Activated CD4-positive, alpha-beta memory T cell treated with anti-CD3 and anti-CD28 coated beads for 36 hours (primary cell): ENCODE measurements at places on chromosomes 3 and 15. TPM values are rescaled to one million over a fixed set of nuclear protein-coding genes. Genes with fewer than 3 reads are reported as not detected.

DNA sequence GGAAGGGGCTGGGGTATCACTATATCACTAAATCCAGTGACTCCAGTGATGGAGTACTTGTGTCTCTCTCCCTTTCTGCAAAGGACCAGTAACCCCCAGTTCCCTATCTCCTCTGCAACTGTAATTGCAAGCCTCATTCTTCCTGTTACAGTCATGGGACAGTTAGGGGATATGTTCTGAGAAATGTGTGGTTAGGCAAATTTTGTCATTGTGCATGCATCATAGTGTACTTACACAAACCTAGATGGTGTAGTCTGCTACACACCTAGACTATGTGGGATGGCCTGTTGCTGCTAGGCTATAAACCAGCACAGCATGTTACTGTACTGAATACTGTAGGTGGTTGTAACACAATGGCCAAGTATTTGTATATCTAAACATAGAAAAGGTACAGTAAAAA is 2.2 kb downstream of the VPS8 start:
- H3K4me3 ChIP-seq, result no peak overlapping the region
- no peaks in the 10 kb centered on the region for H3K27me3 ChIP-seq
- H3K27ac ChIP-seq, result no peak overlapping the region
- peaks cover 8% of the 10 kb centered on the region for H3K36me3 ChIP-seq

GRCh38 chr3:43148033-43148432 is 42.2 kb upstream of the POMGNT2 start:
- DNase-seq, result no peak
- peaks cover 6% of the 10 kb centered on the region for H3K27me3 ChIP-seq
- H3K36me3 ChIP-seq, result no peaks in the 10 kb centered on the region
- no peaks in the 10 kb centered on the region for H3K4me1 ChIP-seq
- no peak overlapping the region for H3K4me3 ChIP-seq

The DNAH12 gene
- 0.14 TPM for total RNA-seq

- H3K36me3 ChIP-seq, result no peaks in the 10 kb centered on the region
- H3K4me3 ChIP-seq, result no peak overlapping the region
- H3K4me1 ChIP-seq, result no peaks in the 10 kb centered on the region
- no peak for DNase-seq
- no peak overlapping the region for H3K27ac ChIP-seq
- no peaks in the 10 kb centered on the region for H3K27me3 ChIP-seq
These were observed 373.1 kb upstream of the THRB start for GRCh38 chr3:24867783-24868182.

The IL1RAP gene
- total RNA-seq, result 14.8 TPM

- H3K27me3 ChIP-seq, result peaks cover 4% of the 10 kb centered on the region
- no peak overlapping the region for H3K4me3 ChIP-seq
- no peak for DNase-seq
These were observed 95.8 kb downstream of the P3H2 start for GRCh38 chr3:190024912-190025311.

DNA sequence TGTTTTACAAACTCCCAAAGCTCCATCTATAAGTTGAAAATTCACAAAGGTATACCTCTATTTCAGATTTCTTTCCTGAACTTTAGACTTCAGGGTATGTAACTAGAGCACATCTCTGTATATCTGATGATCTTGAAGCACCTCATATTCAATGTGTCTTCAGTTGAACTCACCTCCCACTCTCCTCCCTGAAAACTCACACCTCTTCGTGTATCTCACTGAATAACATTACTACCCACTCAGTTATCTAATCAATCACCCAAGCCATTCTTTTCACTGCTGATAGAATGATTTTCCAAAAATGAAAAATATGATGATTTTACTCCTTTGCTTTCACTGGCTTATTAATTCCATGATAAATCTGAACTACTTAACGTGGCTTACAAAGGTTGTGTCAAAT is 52.9 kb downstream of the GTPBP8 start:
- no peak overlapping the region for H3K4me3 ChIP-seq
- DNase-seq, result no peak
- H3K4me1 ChIP-seq, result no peaks in the 10 kb centered on the region
- H3K27ac ChIP-seq, result no peak overlapping the region
- H3K27me3 ChIP-seq, result no peaks in the 10 kb centered on the region

- no peaks in the 10 kb centered on the region for H3K36me3 ChIP-seq
- DNase-seq, result no peak
- H3K4me1 ChIP-seq, result no peaks in the 10 kb centered on the region
- H3K27me3 ChIP-seq, result peaks cover 2% of the 10 kb centered on the region
- H3K4me3 ChIP-seq, result no peak overlapping the region
These were observed 718.6 kb upstream of the NECTIN3 start for GRCh38 chr3:110352841-110353604.

GRCh38 chr3:50164984-50165909 is 10.1 kb downstream of the SEMA3F start:
- no peaks in the 10 kb centered on the region for H3K27me3 ChIP-seq
- no peak for DNase-seq
- no peak overlapping the region for H3K4me3 ChIP-seq
- H3K4me1 ChIP-seq, result no peaks in the 10 kb centered on the region
- no peaks in the 10 kb centered on the region for H3K36me3 ChIP-seq
